ENCODE measurements at places on chromosomes 5 and 9.

DNA sequence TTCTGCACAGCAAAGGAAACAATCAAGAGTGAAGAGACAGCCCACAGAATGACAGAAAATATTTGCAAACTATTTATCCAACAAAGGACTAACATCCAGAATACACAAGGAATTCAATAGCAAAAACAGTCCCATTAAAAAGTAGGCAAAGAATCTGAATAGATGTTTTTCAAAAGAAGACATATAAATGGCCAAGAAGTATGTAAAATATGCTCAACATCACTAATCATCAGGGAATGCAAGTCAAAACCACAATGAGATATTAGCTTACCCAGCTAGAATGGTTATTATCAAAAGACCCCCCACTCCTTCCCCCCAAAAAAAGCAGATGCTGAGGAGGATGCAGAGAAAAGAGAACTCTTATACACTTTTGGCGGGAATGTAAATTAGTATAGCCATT lies 13.4 kb upstream of the OR13C8 start:
- DNase-seq = no peak

GRCh38 chr5:101585366-101585765 lies 682.3 kb upstream of the ST8SIA4 start:
- DNase-seq = peak; percentile 12

DNA sequence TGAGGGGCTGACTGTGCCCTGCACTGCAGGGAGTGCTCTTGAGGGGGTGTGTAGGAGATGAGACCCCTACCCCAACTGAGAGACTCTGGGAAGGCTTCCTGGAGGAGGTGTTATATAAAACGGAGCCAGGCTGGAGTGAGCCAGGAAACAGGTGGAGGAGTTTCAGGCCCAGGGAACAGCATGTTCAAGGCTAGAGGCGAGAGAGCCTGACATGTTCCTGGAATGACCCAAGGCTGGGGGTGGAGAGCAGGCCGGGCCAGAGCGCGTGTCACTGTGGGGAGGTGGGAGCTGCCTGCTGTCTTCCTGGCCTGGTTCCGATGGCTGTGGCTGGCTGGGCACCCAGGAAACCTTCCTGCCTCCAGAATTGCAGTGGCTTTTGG lies 48.7 kb downstream of the RXRA start:
- no peak for DNase-seq

- no peak for DNase-seq
Observed at GRCh38 chr9:15246243-15246642, 60.8 kb downstream of the TTC39B start.

DNA sequence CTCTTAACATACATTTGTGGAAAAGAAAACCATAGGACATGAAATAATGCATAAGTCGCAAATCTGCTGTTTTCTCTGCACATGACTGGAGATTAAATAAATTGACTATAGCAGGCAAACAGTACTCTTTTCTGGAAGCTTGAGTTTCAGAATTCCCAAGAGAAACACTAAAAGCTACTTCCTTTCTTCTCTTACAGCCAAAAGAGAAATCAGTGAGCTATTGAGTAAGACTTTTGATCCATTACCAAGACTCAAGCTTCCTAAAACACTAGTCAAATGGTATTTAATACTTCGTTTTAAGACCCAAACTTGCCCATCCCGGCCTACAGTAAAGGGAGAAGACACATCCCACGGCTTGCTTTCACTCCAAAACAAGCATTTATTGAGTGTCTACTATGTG lies 335.8 kb upstream of the PUM3 start:
- no peak for DNase-seq

GRCh38 chr9:35510383-35510753 lies 20.5 kb downstream of the RUSC2 start:
- no peak for DNase-seq

DNA sequence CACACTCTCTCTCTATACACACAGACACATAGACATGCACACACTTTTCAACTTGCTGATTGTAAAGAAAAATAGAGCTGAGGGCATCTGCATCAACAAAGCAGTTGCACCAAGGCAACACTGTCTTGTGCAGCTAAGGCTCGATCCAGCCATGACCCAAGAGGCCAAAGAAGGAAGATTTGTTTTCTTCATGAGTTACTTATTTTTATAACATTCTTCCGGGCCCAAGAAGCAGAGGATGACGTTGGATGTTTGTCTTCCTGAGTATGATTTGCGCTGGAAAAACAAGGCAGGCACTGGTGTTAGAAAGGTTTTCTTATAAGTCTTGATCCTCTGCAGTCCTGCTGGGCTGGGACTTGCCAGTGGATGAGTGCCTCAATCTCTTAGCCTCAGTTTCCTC lies 344.1 kb downstream of the ADAMTS6 start:
- no peak for DNase-seq

- DNase-seq = no peak
Observed at GRCh38 chr5:74074111-74074510, 448.1 kb downstream of the ARHGEF28 start.

DNA sequence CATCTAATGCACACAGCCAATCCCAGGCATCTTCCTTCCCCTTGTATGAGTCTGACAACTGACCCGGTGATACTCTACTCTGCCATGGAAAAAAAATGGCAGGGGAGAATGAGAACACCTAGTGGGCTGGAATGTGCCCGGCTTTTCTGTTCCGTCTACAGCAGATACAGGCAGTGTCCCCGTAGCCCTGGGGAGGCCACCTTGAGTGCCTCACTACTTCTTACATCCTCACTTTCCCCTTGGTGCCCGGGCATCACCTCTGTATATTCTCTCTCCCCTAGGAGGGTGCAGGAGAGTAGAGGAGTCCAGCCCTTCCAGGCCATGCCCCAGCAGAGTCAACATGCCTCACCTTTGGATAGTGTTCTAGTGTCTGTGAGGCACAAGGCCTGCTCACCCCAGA lies 56.2 kb downstream of the SYK start:
- DNase-seq = no peak

GRCh38 chr9:134418354-134418753 lies 92.1 kb downstream of the RXRA start:
- DNase-seq = no peak

DNA sequence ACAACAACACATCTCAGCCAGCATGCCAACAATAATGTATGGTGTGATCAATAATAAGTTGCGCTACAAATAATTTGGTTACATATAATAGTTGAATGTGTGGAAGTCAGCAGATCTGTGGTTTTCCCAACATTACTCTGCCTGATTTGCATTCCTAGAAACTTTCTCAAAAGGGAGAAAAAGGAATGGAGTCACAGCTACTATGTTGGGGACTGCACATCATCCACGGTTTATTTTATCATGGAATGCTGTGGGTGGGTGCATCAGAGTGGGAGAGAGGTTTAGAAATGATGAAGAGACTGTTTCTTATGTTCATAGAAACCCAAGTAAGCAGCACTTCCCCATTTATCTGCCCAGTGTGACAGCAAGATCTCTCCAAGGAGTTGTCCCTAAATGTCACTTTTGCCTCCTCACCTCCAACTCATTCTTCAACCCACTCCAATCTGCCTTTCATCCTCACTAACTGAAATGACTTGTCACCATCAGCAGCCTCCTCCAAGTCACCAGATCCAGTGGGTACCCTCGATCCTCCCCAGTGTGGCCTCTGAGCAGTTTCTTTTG lies 2.8 kb upstream of the SPOCK1 start:
- no peak for DNase-seq

DNA sequence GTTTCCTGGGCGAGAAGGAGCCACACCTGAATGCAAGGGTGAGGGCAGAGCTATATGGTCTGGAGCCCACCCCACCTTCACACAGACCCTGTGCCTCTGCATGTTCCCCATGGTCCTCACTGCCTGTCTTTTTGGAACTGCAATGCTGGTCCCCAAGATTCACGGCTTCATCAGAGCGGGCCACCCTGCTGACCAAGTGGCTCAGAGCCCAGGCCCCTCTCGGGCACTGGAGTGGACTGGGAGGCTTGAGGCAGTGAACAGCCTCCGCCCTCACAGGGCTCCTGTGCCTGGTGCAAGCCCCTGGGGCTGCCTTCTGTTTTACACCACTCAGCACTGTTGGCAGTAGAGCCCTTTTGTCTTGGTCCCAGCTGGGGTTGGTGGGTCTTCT lies 143.2 kb downstream of the CACNA1B start:
- DNase-seq = no peak
